ENCODE measurements at places on chromosomes 1 and 21. TPM values are rescaled to one million over a fixed set of nuclear protein-coding genes. Genes with fewer than 3 reads are reported as not detected.

DNA sequence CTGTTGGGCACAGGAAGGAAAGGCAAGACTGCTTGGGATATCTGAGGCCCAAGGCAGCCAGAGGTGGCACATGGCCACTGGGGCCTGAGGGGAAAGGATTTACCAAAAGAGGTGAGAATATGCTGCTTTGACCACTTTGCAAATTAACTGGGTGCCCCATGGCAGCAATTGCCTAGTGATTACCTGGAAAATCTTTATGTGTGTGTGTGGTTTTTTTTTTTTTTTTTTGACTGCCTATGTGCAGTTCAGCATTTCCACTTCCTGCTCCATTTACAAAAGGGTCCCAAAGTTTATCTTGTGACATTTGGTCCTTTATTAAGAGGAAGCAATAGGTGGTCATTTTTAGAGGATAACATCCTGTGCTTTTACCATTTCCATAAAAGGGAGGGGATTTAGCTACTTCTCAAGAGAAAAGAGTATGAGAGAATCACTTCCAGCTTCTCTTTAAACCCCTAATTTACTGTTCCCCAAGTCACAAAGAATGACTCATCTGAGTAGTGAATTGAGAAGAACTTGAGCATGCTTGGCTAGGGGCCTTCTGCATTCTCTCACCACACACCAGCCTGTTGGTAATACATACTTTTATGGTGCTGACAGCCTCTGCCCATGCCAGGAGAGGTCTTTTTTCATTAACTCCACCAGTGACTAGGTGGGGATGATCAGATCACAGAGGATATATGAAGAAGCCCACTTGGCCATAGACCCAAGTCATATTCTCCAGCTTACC is 52.1 kb downstream of the SYDE2 start:
- H3K4me3 ChIP-seq = no peak overlapping the region
- H3K4me1 ChIP-seq = peaks cover 16% of the 10 kb centered on the region
- H3K27me3 ChIP-seq = no peaks in the 10 kb centered on the region
- peak overlapping the region; percentile 28 for H3K27ac ChIP-seq
- no peak for DNase-seq

- no peak overlapping the region for H3K27ac ChIP-seq
- no peaks in the 10 kb centered on the region for H3K36me3 ChIP-seq
- H3K27me3 ChIP-seq = no peaks in the 10 kb centered on the region
Measured at GRCh38 chr1:180248731-180249681, 18.9 kb downstream of the LHX4 start.

DNA sequence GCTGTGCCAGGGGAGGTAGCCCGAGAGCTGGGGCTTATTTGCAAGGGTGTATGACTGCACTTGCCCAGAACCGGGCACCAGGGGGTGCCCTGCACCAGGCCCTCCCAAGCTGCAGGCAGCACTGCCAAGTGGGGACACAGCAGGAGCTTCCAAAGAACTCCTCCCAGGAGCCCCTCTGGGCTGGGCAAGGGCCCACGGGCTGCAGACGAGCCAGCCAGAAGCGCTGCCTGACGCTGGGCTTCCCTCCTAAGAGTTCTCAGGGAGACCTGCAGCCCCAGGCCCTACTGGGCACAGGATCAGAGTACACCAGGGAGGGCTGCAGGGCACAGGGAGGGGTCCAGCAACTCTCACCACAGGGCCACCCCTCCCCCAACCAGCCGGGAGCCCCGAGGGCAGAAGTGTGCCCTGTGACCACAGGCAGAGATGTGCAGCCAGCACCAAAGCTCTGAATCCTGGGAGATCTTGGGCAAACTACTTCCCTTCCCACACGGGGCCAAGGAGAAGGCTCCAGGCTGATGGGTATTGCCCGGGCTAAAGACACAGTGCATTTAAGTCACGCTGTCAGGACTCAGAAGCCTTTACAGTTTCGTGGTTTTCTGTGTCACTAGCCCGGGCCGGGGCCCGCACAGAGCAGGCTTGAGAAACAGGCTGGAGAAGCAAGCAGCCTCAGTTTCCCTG is 63.4 kb downstream of the KCNAB2 start:
- DNase-seq = no peak
- H3K27ac ChIP-seq = no peak overlapping the region
- H3K27me3 ChIP-seq = no peaks in the 10 kb centered on the region
- H3K4me1 ChIP-seq = no peaks in the 10 kb centered on the region

DNA sequence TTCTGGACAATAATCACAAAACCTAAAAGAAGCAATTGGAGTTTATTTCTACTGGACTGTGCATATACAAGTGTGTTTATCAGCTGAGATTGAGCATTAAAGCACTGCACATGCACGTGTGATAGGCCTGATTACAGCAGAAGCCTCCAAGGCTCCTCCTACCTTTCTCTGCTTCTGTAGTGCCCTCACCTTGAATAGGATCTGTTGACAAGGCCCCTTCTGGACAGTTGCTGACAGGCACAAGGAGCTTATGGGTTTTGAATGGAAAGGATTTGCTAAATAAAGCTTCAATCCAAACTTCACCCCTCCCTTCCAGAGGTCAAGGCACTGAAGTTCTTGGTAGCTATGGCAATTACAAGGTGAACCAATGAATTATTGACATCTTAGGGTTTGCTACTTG is 7.9 kb upstream of the SGIP1 start:
- DNase-seq = no peak
- no peak overlapping the region for H3K27ac ChIP-seq
- no peaks in the 10 kb centered on the region for H3K4me1 ChIP-seq
- H3K4me3 ChIP-seq = no peak overlapping the region

DNA sequence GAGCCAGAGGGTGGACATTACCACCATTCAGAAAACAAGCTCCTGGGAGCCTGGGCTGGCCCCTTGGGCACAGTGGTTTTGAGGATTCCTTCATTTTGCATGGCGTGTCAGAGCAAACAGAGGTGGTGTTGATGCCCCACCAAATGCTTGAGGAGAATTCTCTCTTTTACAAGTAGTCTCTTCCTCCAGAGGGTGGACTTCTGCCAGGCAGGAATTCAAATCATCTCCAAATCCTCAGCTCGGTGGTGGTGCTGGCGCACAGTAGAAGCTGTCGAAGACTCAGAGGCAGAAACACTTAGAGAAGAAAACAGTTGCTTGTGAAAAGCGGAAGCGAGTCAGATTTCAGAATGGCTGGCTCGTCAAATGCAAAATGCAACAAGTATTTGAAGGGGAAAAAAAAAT is 3.4 kb upstream of the CHI3L1 start:
- DNase-seq = no peak
- H3K27me3 ChIP-seq = no peaks in the 10 kb centered on the region
- H3K4me1 ChIP-seq = peaks cover 7% of the 10 kb centered on the region
- H3K36me3 ChIP-seq = no peaks in the 10 kb centered on the region

- H3K27ac ChIP-seq = no peak overlapping the region
- no peaks in the 10 kb centered on the region for H3K4me1 ChIP-seq
- no peak overlapping the region for H3K4me3 ChIP-seq
- DNase-seq = no peak
Measured at GRCh38 chr1:152313319-152313801, 11.7 kb downstream of the FLG start.

- no peaks in the 10 kb centered on the region for H3K27me3 ChIP-seq
- H3K27ac ChIP-seq = peak within 1 kb of the TSS; percentile 47
- no peak within 1 kb of the TSS for H3K4me3 ChIP-seq
- peaks cover 67% of the 10 kb centered on the region for H3K4me1 ChIP-seq
- H3K36me3 ChIP-seq = no peaks in the 10 kb centered on the region
- DNase-seq = no peak
Measured at GRCh38 chr1:41484402-41485241, at the start of gene EDN2. Gene EDN2 (minus strand): TSS chr1:41484683. CDS start chr1:41484601, 82 bp downstream.

DNA sequence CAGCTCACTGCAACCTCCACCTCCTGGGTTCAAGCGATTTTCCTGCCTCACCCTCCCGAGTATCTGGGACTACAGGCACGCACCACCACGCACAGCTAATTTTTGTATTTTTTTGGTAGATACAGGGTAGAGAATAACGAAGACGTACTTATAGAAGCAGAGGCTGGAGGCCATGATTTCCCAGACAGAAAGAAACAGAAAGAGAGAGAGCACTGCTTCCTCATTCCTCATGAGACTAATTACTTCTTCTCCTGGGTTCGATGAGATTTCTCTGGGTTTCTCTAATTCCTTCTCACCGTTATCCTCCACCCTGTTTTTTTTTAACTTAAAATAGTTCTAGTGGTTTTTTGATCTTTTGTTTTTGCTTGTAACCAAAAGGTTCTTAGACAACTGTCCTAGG is 23.4 kb upstream of the PTP4A2 start:
- H3K27ac ChIP-seq = no peak overlapping the region
- no peaks in the 10 kb centered on the region for H3K36me3 ChIP-seq
- H3K27me3 ChIP-seq = no peaks in the 10 kb centered on the region
- H3K4me3 ChIP-seq = no peak overlapping the region

- no peaks in the 10 kb centered on the region for H3K27me3 ChIP-seq
- no peak overlapping the region for H3K27ac ChIP-seq
- H3K4me3 ChIP-seq = no peak overlapping the region
- H3K36me3 ChIP-seq = no peaks in the 10 kb centered on the region
Measured at GRCh38 chr21:38646213-38646837, 148.0 kb upstream of the ERG start.

GRCh38 chr1:32981003-32981901 is 16.6 kb upstream of the RNF19B start:
- no peaks in the 10 kb centered on the region for H3K36me3 ChIP-seq
- peaks cover 11% of the 10 kb centered on the region for H3K4me1 ChIP-seq
- no peaks in the 10 kb centered on the region for H3K27me3 ChIP-seq
- peak overlapping the region; percentile 47 for H3K27ac ChIP-seq
- peak; percentile 66 for DNase-seq

DNA sequence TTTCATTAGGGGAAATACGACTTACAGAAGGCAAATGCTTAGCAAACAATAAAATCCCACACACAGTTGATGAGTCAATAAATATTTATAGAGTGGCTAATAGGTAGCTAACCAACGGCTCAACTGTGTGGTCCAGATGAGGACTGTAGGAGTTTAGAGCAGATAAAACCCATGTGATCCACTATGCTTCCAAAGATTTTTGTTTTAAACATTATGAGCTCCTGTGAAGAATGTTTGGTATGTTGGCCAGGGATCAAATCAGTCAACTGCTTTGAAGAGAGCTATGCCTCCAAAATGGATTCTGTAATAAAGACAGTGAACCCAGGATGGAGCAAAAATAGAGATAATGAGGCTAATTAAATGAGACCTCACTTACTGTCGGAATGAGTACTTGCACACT is 72.3 kb upstream of the COL11A1 start:
- no peak overlapping the region for H3K27ac ChIP-seq
- no peaks in the 10 kb centered on the region for H3K36me3 ChIP-seq

GRCh38 chr1:173603056-173603591 is at the start of gene SLC9C2:
Gene SLC9C2 (minus strand): TSS chr1:173603072. CDS start chr1:173601776, 1,296 bp downstream.
- DNase-seq = no peak
- no peaks in the 10 kb centered on the region for H3K4me1 ChIP-seq
- H3K27me3 ChIP-seq = no peaks in the 10 kb centered on the region
- peak within 1 kb of the TSS; percentile 26 for H3K4me3 ChIP-seq

DNA sequence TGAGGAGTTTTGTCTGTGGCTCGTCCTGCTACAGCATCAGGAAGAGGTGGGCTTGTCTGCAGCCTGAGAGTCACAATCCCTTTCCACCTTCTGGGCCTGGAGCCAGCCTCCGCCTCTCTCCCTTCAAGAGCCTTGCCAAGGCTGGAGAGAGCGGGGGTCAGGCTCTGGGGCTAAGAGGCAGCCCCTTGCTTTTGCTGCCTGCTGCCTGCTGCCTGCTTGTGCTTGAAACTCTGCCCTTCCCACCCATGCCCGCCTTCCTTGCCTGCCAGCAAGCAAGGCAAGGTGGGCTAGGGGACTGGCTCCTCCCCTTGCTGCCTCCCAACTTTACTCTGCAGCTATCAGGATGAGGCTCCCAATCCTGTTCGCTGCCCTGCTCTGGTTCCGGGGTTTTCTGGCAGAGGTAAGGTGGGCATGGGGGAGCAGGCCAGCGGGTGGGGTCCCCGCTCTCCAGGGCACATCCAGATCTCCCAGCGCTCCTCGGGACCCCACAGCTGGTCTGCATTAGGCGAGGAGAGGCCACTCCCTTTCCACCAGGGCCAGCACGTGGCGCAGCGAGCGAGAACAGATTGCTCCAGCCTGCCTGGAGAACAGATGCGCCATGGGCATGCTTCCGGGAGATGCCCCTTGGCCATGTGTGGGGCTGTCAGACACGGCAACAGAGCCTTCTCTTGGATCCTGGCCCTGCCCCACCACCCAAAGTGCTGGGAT is 7.5 kb upstream of the PTPN7 start:
- no peaks in the 10 kb centered on the region for H3K36me3 ChIP-seq
- no peaks in the 10 kb centered on the region for H3K4me1 ChIP-seq
- H3K27me3 ChIP-seq = no peaks in the 10 kb centered on the region
- H3K4me3 ChIP-seq = no peak overlapping the region
- DNase-seq = no peak

- no peak overlapping the region for H3K27ac ChIP-seq
- no peak for DNase-seq
- peaks cover 59% of the 10 kb centered on the region for H3K27me3 ChIP-seq
- no peaks in the 10 kb centered on the region for H3K36me3 ChIP-seq
- H3K4me3 ChIP-seq = no peak overlapping the region
Measured at GRCh38 chr21:44710756-44711326, 531 bp downstream of the TSPEAR start.

- H3K4me3 ChIP-seq = no peak overlapping the region
- no peak for DNase-seq
- no peak overlapping the region for H3K27ac ChIP-seq
- no peaks in the 10 kb centered on the region for H3K4me1 ChIP-seq
- no peaks in the 10 kb centered on the region for H3K36me3 ChIP-seq
Measured at GRCh38 chr1:180680558-180681144, 48.8 kb downstream of the XPR1 start.

- H3K4me3 ChIP-seq = no peak overlapping the region
- H3K36me3 ChIP-seq = no peaks in the 10 kb centered on the region
- DNase-seq = no peak
- H3K4me1 ChIP-seq = no peaks in the 10 kb centered on the region
- no peak overlapping the region for H3K27ac ChIP-seq
Measured at GRCh38 chr1:164953098-164953497, 394.1 kb downstream of the PBX1 start.

DNA sequence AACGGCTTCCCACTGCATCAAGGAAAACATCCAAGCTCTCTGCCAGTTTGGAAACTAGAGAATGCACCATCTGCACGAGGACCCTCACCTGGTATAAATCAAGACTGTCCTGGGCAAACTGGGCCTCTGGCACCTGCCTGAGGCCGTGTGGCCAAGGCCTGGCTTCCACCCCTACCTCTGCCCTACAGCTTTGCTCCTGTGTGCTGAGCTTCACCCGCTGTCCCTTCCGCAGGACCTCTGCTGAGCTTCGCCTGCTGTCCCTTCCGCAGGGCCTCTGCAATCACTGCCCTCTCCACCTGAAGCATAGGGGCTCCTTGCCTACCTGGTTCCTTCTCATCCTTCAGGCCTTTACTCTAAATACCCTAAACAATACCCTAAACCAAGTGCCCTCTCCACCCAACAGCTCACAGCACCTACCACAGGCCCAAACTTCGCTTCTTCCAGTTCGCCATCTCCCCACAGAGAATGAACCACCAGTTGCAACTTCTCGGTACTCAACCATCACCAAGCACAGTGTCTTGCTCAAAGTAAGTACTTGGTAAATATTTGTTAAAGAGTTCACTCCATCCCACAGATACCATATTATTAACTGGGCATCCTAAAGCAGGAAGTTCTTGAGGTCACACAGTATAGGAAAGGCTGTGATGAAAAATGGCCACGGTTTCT is 18.4 kb downstream of the GNB1 start:
- DNase-seq = no peak
- H3K27me3 ChIP-seq = no peaks in the 10 kb centered on the region
- peak overlapping the region; percentile 50 for H3K27ac ChIP-seq
- no peaks in the 10 kb centered on the region for H3K4me1 ChIP-seq
- no peak overlapping the region for H3K4me3 ChIP-seq
- H3K36me3 ChIP-seq = no peaks in the 10 kb centered on the region

NR1I3 gene
- total RNA-seq = not detected

CHRM3 gene
- total RNA-seq = 2.4 TPM
